ENCODE measurements at places on chromosomes 3 and 15.
A peak's percentile ranks its signal among the peaks of the same experiment; 100 is the strongest.

- DNase-seq = no peak
These were observed 200.9 kb upstream of the EIF1B start for GRCh38 chr3:40108643-40109042.

DNA sequence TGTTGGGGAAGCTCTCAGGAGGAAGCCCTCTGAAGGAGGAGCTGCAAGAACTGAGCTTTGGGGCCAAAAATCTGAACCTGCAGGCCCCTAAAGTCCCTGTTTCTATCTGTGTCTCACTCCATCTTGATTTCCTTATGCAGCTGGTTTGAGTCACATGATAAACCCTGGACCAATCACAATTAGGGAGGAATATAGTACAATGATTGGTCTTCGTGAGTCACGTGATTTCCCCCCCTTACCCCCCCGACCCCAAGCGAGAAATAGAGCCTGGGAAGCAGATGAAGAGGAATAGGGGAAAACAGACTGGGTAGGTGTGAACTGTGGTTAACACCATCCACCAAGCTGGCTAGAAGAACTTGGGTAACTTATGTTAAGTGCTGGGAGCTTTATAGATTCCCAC is 12.9 kb downstream of the CRABP1 start:
- DNase-seq = no peak

- peak; percentile 45 for DNase-seq
These were observed 106.2 kb upstream of the PLAAT1 start for GRCh38 chr3:193134856-193135255.

GRCh38 chr3:150221904-150222523 is 186.1 kb upstream of the TSC22D2 start:
- DNase-seq = no peak

GRCh38 chr3:59433546-59433945 is 383.7 kb upstream of the CFAP20DC start:
- DNase-seq = no peak

GRCh38 chr15:94610485-94610884 is 379.1 kb downstream of the MCTP2 start:
- DNase-seq = no peak

GRCh38 chr3:15860014-15860934 is 62.5 kb upstream of the ANKRD28 start:
- DNase-seq = no peak

- DNase-seq = no peak
These were observed 483 bp downstream of the MEX3B start for GRCh38 chr15:82045179-82045891.

DNA sequence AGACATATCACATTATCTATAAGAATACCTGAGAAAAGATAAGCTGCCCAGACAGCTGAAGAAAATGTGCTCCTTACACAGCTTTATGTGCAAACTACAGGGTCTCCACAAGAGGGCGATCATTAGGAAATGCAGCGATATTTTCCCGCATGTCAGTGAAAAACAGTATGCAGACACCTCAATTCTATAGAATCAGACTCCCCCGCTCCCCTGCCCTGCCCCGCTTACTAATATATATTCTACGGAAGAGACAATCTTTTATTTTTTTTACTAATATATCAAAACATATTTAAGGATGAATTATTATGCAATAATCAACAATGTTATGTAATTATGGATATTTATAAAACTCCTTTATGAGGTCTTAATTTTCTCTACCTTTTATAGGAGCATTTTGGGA is 681.3 kb downstream of the ROBO1 start:
- no peak for DNase-seq

DNA sequence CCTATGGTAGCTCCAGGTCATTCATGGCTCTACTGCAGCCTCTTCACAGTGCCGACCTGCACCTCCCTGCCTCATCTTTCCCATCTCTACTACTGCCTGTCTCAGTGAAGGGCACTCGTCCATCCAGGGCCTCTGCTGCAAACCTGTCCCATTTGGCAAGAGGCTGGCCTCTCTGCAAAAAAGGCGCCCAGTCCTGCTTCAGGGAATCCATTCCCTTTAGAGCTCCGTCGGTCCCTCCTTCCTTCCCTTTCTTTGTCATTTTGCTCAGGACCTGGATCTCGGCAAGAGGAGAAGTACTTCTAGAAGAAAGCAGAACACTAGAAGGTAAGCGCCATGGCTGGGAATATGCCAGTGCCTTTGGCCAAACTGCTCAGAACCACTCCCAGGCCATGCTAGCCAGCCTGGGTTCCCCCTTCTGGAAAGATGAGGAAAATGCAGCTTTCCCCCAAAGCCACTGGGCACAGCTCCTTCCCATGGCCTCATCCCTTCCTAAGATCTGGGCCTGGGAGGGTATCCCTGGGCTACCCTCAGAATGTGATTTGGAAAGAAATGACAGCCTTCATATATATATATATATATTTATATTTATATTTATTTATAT is 6.4 kb upstream of the ISL2 start:
- DNase-seq = no peak

GRCh38 chr15:35519541-35520149 is 26.3 kb downstream of the DPH6 start:
- DNase-seq = no peak

DNA sequence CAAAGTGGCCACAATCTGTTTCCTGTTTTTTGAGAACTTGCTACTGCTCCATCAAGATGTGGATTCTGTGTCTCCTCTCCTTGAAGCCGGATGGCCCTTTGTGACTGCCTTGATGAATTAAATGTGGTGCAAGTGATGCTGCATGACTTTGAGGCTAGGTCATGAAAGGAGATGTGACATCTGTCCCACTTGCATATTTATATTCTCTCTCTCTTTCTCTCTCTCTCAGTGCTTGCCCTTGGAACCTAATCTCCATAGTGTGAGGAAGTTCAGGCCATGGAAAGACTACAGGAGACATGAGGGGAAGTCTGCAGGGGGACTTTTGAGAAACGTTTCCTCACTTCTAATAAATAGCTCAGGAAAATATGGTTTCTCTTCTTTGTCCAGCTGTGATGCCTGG is 50.0 kb upstream of the ADPGK start:
- no peak for DNase-seq

GRCh38 chr3:81277853-81278252 is 483.6 kb downstream of the GBE1 start:
- no peak for DNase-seq

- no peak for DNase-seq
These were observed 30.4 kb downstream of the RORA start for GRCh38 chr15:61198722-61199121.

GRCh38 chr3:141085343-141086070 is 34.4 kb downstream of the SPSB4 start:
- DNase-seq = no peak

GRCh38 chr3:72567474-72567873 is 280.8 kb downstream of the SHQ1 start:
- no peak for DNase-seq

DNA sequence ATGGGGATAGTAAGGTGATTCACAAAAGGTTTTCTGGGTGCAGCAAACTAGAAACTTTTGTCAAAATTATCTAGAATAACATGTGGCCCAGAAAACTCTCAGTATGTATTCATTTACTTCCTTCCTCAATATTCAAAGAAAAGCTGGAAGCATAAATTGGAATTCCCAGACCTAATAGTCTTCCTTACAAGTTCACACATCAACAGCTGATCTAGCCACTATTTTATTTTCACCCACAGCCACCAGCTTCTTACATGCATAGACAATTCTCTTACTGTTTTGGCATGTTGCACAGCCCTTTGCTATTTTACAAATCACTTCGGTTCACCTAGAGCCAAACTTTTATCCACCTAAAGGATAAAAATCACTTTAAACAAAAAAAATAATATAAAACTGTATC is 647.8 kb upstream of the CCDC54 start:
- no peak for DNase-seq

GRCh38 chr3:45844616-45845015 is 2.7 kb upstream of the LZTFL1 start:
- DNase-seq = no peak

DNA sequence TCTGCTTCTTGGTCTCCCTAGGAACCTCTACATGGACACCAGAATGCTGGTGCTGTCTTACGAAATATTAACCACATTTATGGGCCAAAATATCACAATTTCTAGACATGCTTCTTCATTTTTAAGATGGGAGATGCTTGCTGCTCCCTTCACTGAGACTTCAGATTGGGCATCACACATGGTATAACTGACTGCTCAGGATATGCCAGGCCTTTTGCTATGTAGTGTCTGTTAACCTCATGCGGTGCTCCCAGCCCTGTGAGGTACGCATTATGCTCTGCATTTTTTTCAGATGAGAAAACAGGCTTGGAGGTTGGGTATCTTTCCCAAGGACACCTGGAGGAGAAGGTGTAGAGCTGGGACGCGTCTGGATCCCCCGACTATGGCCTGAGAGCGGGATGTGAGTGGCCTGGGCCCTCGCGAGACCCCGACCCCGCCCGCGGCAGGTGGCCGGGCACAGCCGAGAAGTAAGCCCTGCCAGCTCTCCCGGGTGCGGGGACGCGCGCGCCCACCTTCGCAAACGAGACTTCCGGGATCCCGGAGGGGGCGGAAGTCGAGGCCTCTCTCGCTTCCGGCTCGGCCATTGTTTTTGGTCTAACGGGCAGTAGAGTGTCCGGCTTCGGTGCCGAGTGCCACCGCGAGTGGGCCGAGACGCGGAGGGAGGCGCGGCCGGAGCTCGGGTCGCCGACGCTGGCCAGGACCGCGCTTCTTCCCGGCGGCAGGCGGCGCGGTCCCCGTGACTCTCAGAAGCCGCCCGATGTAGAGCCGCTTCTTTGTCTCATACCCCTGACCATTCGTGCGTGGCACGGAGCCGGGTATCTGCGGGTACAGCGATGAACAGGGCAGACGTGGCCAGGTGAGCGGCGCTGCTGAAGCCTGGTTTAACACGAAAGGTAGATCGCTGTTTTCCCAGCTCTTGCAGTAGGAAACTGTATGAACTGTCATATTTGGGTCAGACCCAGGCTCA is at the start of gene ZKSCAN7:
Gene ZKSCAN7, plus strand, starts transcription at position 568 of the 967 bp plus-strand sequence. CDS start 1,855 bp downstream, outside the sequence.
- DNase-seq = peak; percentile 9

DNA sequence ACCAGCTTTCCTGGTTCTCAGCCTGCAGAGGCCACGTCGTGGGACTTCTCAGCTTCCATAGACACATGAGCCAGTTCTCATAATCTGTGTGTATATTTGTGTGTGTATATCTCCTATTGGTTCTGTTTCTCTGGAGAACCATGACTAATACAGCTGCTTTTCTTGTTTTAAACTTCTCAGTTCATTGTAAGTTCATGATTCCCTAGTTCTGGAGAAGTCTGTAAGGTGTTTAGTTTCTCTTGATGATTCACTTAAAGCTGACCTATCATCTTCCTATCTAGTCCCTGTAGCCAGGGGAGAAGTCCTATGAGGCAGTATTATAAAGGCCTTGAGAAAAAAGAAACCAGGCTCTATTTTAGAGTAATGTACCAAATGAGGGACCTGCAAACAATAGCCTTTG is 147.7 kb downstream of the RYR3 start:
- DNase-seq = no peak

GRCh38 chr3:79521221-79521848 is 246.5 kb downstream of the ROBO1 start:
- DNase-seq = no peak

GRCh38 chr3:197475997-197476525 is 79.7 kb downstream of the BDH1 start:
- no peak for DNase-seq

GRCh38 chr3:79329154-79329553 is 438.6 kb downstream of the ROBO1 start:
- DNase-seq = peak; percentile 35

DNA sequence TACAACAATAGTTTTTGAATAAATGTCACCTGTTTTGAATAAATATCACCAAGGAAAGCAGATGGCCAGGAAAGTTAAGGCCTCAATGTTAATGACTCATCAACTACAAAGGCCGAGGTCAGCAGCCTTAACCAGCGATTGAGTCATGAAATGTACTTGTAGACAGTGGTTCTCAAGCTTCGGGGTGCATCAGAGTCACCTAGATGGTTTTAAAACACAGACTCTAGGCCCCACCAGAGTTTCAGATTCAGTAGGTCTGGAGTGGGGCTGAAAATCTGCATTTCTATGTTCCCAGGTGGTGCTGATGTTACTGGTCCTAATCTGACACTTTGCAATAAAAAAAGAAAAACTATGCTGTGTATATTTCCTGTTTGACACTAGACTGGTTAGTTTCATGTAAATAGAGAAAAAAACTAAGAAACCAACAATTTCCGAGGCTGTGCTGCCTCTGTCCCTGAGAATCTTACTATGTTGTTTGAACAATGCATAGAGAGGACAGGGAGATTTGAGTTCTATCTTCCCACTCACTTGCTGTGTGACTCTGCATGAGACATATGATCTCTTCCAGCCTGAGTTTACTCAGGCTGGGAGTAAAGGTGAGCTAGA is 9.8 kb downstream of the RAB27A start:
- DNase-seq = peak; percentile 90

- DNase-seq = no peak
These were observed 1093.6 kb upstream of the ALCAM start for GRCh38 chr3:104273046-104273649.

GRCh38 chr15:39497016-39497758 is 83.7 kb upstream of the THBS1 start:
- DNase-seq = no peak

- DNase-seq = no peak
These were observed 66.8 kb downstream of the TRIM71 start for GRCh38 chr3:32884591-32884990.

DNA sequence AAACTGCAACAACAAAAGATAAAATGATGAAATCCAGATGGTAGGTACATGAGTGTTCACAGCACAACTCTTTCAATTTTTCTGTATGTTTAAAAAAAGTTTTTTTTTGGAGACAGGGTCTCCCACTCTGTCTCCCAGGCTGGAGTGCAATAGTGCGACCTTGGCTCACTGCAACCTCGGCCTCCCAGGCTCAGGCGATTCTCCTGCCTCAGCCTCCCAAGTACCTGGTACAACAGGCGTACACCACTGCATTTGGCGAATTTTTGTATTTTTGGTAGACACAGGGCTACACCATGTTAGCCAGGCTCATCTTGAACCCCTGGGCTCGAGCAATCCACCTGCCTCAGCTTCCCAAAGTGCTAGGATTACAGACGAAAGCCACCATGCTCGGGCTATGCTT is 18.6 kb downstream of the LRRFIP2 start:
- no peak for DNase-seq

DNA sequence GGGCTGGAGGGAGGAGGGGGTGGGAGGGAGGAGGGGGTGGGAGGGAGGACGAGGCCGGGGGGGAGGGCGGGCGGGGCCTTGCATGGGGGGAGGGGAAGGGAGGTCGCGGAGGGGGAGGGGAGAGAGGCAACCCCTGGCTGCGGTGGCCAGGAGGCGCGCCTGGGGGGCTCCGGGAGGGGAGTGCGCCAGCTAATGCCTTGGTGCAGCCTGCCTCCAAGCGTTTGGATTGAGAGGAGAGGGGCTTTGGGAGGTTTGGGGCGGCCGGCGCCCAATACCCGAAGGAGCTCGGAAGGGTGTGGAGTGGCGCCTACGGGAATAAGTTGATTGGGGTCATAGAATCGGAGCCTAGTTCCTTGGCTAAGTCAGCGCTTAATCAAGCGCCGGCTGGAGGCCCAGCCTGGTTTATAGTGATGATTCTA is 557 bp downstream of the TFG start:
- no peak for DNase-seq

GRCh38 chr3:39491733-39492350 is 24.4 kb downstream of the MOBP start:
- DNase-seq = no peak

- DNase-seq = no peak
These were observed 74.5 kb upstream of the UBE2E2 start for GRCh38 chr3:23128655-23129054.

- DNase-seq = no peak
These were observed 7.5 kb downstream of the MORF4L1 start for GRCh38 chr15:78880242-78880533.
